Nephron progenitor cell (in vitro differentiated cells): ENCODE measurements at places on chromosomes 6 and 20.

GRCh38 chr6:129440691-129441090 is 269.3 kb downstream of the ARHGAP18 start:
- no peaks in the 10 kb centered on the region for H3K27me3 ChIP-seq
- no peak overlapping the region for H3K27ac ChIP-seq
- no peak overlapping the region for H3K4me3 ChIP-seq
- H3K36me3 ChIP-seq, result no peaks in the 10 kb centered on the region

- H3K27me3 ChIP-seq, result peaks cover 30% of the 10 kb centered on the region
- no peaks in the 10 kb centered on the region for H3K4me1 ChIP-seq
These were observed 59.2 kb downstream of the PPP1R16B start for GRCh38 chr20:38864662-38865061.

GRCh38 chr6:109034526-109034925 is 60.1 kb downstream of the SESN1 start:
- H3K27ac ChIP-seq, result no peak overlapping the region
- H3K27me3 ChIP-seq, result peaks cover 21% of the 10 kb centered on the region
- no peaks in the 10 kb centered on the region for H3K4me1 ChIP-seq
- no peak overlapping the region for H3K4me3 ChIP-seq
- no peak for DNase-seq

GRCh38 chr20:41101660-41102059 is 35.7 kb upstream of the PLCG1 start:
- no peak overlapping the region for H3K27ac ChIP-seq
- H3K27me3 ChIP-seq, result no peaks in the 10 kb centered on the region
- peaks cover 83% of the 10 kb centered on the region for H3K36me3 ChIP-seq
- no peak for DNase-seq

DNA sequence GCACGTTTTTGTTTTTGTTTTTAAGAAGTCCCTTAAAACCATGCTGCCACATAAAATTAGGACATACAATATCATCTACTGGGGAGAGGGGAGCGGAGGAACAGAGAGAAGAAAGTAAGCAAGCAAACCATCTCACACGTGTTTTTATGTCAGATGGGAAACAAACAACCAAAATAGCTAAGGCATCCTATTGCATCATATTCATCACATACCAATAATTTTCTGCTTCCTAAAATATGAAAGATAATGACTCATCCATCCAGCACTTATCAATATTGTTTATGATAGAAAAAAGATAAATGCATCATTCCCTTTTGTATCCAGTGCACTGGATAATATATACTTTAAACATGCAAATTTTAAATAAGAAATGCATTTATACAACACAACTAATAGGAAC is 329.6 kb downstream of the RNGTT start:
- no peaks in the 10 kb centered on the region for H3K36me3 ChIP-seq
- DNase-seq, result no peak
- H3K27me3 ChIP-seq, result peaks cover 3% of the 10 kb centered on the region
- peaks cover 26% of the 10 kb centered on the region for H3K4me1 ChIP-seq
- no peak overlapping the region for H3K4me3 ChIP-seq

DNA sequence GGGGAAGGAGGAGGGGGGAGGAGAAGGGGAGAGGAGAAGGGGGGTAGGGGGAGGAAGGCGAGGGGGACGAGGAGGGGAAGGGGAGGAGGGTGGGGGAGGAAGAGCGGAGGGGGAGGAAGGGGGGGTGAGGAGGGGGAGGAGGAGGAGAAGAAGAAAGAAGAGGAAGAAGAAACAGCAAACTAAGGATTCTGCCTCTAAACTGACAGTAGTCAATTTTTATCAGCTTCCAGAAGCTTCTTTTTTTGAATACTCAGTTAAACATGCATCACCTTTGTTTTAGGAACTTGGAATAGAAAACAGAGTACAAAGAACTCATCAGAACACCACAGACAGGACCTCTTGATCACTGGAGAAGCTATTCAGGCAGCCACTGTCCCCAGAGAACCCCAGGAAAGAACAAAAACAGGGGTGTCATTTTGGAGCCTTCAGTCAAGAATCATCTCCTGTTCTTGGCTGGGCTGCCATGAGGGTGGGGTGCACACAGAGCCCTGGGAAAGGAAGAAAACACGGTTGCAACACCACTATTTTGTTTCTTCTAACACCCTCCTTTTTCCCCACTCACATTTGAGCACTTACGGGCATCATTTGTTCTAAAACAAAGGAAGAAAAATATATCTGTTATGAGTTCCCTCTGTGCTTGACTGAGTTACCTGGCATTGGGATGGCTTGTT is 67.4 kb downstream of the TMEM170B start:
- no peak for DNase-seq
- no peaks in the 10 kb centered on the region for H3K36me3 ChIP-seq
- H3K27ac ChIP-seq, result no peak overlapping the region
- H3K4me3 ChIP-seq, result no peak overlapping the region
- peaks cover 55% of the 10 kb centered on the region for H3K4me1 ChIP-seq
